ENCODE measurements at places on chromosomes 16 and 17.

DNA sequence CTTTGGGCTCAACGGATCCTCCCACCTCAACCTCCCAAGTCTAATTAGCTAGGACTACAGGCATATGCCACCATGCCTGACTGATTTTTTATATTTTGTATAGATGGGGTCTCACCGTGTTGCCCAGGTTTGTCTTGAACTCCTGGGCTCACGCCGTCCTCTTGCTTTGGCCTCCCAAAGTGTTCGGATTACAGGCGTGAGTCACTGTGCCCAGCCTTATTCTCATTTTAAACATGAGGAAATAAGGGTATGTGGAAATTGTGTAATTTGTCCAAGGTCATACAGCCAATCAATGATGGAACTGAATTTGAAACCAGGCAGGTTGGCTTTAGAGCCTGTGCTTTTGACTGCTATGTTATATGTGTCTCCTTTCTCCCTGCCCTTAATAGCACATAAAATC, 27.4 kb upstream of the AQP8 start:
- DNase-seq = no peak

DNA sequence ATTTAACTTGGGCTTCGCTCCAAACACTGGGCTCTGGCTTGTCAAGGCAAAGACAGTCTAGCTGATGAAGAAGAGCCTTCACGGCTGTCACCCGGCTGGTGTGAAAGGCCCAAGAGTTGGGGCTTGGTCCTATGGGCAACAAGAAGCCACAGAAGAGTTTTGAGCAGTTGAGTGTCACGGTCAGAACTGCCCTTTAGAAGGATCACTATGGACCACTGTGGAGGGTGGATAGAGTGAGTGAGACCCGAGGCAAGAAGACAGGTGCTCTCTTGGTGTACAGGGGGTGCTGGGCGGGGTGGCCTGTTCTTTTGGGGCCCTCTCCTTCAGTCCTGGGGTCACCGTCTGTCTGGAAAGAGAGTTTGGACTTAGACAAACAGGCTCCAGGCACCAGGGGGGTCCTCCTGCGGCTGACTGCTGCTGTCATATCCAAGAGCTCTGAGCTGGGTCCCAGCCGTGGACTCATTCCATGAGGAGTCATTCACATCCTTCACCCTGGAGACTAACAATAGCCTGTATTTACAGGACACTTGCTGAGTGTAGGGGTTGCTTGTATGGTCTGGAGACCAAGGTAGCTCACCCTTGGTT, 2.4 kb downstream of the PIMREG start:
- no peak for DNase-seq

GRCh38 chr17:48616717-48617470, 1.8 kb upstream of the HOXB8 start:
- no peak for DNase-seq

DNA sequence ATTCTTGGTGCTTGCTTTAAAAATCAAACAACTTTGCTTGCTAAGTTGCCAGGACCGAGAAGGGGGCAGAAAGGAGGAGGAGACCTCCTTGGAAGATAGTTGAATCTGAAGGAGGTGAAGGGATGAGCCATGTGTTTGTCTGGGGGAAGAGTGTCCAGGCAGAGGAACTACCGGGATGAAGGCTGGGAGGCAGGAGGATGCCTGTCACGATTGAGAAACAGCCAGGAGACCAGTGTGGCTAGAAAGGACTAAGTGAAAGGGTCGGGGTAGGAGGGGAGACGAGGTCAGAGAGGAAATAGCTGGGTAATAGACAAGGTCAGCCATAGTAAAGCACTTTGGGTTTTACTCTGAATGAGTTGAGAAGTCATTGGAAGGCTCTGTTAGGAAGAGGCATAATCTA, 38.9 kb upstream of the CSNK2A2 start:
- no peak for DNase-seq

DNA sequence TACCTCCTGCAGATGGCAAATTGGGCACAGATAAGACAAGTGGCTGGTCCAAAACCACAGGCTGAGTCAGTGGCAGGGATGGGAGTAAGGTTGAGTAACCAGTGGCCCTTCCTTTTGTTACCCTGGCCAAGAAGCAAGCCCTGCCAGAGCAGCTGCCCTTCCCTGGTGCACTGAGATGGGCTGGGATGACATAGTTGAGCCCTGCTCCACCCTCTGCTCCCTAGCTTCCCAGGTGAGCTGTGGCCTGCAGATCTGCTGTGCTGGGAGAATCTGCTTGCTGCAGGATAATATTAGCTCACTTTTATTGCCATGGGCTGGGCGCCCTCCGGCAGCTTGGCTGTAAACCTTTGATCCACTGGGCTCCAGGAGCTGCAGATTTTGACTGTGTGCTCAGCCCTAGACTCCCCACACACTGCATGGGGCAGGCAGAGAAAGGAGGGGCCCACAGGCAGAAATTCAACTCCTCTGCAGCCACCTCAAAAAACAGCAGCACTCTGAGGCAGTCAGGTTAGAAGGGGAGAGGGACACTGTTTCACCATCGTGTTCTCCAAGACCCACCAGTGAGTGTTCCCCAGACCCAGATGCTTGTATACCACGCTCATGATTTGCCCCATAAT, 101.8 kb downstream of the CBLN1 start:
- DNase-seq = no peak

DNA sequence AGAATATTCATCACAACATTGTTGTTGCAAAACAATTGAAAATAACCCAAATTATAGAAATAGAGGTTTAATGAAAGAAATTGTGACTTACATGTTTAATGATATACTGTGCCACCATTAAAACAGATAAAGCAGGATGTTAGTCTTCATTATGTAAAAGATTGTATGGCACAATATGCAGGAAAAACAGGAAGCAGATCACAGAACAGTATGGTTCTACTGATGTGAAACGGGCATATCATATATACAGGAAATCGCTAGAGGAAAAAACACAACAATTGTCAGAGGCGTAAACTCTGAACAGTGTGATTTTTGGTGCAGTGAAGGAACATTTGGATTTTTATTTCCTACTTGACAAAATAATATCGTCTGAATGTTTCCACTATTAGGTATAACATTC, 22.0 kb downstream of the OR3A1 start:
- no peak for DNase-seq

GRCh38 chr17:1007310-1008007, 10.5 kb downstream of the TIMM22 start:
- no peak for DNase-seq

DNA sequence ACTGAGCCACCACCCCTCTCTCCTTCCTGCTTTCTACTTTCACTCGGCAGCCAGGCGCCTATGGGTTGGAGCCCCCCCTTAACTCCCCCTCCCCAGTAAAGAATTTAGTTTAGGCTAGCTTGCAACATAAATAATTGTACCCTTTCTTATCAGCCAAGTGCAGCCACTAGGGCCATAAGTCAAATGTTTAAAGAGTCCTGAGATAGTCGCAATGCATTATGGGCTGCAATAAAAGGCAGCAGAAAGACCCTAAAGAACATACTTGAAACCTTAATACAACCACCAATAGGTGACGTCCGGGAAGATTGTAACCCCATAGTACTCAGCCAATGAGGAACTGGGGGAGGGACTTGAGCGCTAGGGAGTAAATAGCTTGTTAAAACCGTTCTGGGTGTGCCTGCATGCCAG, 40.5 kb downstream of the C16orf82 start:
- DNase-seq = no peak

DNA sequence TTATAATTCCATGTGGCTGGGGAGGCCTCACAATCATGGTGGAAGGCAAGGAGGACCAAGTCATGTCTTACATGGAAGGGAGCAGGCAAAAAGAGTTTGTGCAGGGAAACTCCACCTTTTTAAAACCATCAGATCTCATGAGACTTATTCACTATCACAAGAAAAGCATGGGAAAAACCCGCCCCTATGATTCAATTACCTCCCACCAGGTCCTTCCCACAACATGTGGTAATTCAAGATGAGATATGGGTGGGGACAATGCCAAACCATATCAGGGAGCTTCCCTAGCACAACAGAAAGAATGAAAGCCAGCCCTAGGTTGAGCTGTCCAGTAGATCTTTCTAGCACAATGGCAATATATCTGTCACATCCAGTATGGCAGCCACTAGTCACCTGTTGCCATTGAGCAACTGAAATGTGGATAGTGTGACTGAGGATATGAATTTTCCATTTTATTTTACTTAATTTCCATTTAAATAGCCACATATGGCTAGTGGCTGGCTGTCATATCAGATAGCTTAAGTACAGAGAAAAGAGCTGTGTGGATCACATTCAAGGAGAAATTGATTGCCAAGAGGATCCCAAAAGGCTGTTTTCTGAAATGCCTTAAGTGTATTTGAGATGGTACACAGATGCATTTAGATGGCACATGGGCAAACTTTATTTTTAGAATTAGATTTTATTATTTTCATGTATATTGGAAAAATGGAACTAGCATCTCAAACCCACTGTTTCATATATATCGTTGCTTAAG, 273.0 kb downstream of the GRIN2A start:
- no peak for DNase-seq

- no peak for DNase-seq
Measured at GRCh38 chr17:36198831-36199465, 2.4 kb upstream of the CCL3L1 start.

- DNase-seq = no peak
Measured at GRCh38 chr17:33895491-33895890, 359.6 kb upstream of the CCL2 start.

- DNase-seq = peak; percentile 16
Measured at GRCh38 chr17:16439811-16440351, 24.5 kb downstream of the TRPV2 start.

GRCh38 chr16:24286741-24287405, 30.7 kb downstream of the CACNG3 start:
- no peak for DNase-seq

DNA sequence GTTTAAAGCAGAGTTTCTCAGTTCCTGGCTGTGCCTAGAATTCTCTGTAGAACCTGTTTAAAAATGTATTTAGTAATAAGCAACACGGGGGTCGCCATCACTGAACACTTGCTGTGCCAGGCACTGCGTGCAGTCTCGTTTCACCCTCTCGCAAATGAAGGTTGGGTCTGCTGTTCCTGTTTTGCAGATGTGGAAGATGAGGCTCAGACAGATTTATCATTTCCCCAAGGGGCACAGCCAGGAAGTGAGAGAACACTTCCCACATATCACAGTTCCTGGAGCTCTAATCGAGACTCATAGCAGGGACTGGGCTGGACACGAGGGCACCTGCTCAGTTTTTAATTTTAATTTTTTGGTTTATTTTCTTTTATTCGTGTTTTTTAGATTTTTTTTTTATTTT, 122.7 kb downstream of the ABCC6 start:
- DNase-seq = no peak

- peak; percentile 51 for DNase-seq
Measured at GRCh38 chr16:68289621-68290329, 21.0 kb downstream of the SLC7A6OS start.

- peak; percentile 80 for DNase-seq
Measured at GRCh38 chr16:27426423-27427408, 24.7 kb downstream of the IL21R start.

DNA sequence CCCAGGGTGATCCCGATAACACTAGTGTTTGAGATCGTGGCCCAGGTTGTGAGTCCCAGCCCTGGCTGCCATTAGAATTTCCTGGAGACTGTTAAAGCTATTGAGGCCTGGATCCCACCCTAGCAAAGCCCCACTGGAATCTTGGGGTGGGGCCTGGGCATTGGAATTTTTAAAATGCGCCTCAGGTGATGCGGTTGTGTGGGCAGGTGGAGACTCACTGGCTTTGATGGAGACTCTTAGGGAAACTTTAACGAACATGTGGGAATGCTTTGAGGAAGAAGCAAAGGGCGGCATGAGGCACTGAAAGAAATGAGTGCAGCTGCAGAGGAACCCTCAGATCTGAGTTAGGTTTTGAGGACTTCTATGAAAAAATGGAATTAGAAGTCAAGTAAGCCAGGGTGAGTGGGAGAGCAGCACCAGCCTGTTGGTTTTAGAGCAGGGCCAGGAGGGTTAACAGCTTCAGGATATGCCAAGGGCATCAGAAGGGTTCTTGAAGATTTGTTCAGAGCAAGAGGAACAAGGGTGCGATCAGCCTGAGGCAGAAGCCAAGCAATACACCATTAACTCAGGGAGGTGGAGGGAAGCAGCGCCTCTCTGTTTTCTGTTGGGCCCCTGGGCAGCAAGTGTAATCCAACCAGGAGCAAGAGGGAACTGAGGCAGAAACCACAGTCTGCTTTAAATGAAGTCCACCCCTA, 42.5 kb downstream of the KSR1 start:
- DNase-seq = no peak

- no peak for DNase-seq
Measured at GRCh38 chr16:73909529-73910035, 387.0 kb upstream of the PSMD7 start.

GRCh38 chr16:79627092-79627491, 26.6 kb upstream of the MAF start:
- no peak for DNase-seq

GRCh38 chr17:16329519-16330271, 23.6 kb downstream of the CENPV start:
- DNase-seq = no peak

DNA sequence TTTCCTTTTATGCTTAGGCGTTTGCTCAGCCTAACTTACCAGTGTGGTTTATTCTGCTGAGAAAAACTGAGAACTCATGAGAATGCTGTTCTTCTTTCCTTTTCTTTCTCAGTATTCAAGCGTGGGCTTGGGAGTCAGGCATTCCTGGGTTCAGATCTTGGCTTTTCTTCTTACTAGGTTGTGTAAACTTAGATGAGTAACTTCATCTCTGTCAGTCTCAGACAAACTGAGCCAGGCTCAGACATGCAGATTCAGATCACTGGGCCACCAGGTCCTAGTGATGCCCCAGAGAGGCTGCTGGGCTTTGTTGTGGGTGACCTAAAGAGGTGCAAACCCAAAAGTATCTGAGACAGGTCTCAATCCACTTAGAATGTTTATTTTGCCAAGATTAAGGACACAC, 95.8 kb upstream of the MPHOSPH6 start:
- DNase-seq = no peak

DNA sequence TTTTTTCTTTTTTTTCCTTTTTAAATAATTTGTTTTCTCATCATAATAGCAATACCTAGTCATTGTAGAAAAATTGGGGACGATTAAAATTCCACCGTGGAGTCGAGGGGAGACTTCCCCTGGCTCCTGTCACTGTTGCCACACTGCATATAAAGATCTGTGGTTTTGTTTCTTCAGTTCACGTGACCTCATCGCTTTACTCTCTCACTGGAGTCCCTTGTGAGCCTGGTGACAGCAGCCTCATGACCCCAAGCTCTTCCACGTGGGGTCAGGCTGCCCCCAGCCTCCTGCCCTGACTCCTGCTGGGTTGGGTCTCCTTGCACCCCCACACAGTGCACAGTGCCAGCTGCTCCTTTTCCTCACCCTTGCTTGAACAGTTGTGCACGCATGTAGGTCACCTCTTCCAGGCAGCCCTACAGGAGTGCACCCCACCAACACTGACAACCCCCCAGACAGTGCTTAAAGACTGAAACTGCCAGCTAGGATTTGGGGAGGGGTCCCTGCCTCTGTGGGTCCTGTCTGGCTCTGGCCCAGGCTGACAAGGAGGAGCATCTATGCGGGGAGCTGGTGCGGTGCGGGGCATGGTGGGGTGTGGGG, 7.3 kb upstream of the METRNL start:
- DNase-seq = no peak

- no peak for DNase-seq
Measured at GRCh38 chr16:6122401-6122800, 1024.8 kb upstream of the EEF2KMT start.

Data from CD4-positive, alpha-beta T cell treated with Interleukin-6 at 100 ng/mL for 8 hours (primary cell).